SK-N-MC (cell line): ENCODE measurements at places on chromosomes 12 and 14.

DNA sequence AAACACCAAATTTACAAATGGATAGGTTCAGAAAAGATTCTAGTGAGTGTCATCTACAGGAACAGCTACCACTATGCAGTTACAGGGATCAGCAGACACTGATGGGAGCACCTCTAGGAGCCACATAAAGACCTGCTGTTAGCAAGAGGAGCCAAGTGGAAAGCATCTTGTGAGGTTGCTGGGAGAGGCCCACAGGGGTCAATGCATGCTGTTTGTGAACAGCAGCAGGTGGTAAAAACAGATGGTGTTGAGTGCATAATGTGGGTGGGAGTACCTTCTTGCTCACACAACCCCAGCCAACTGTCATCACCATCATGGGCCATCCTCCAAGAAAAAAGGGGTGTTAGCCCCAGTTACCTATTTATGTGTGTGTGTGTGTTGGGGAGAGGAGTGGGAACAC, 215.2 kb upstream of the SSTR1 start:
- DNase-seq = no peak

DNA sequence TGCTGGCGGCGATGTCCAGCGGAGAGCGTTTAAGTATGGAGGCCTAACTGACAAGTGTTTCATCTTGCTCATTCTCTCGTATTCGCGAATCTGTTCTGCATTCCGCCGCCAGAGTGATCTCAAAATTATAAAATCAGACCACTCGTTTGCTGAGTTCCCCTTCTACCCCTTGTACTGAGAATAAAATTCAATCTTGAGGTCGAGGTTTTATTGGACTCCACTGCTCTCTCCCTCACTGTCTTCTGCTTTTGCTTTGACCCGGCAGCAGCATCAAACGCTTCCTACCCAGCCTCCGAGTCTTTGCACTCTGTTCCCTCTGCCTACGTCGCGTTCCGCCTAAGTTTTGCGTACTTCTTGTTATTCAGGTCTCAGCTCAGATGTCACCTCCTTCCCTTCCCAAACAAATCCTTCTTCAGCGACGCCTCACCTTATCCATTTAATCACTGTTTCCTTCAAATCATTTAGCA, 462 bp downstream of the KNTC1 start:
- no peak for DNase-seq

- peak; percentile 91 for DNase-seq
Observed at GRCh38 chr12:54958048-54958658, 26.4 kb downstream of the TESPA1 start.

- DNase-seq = no peak
Observed at GRCh38 chr14:92675421-92675820, 73.0 kb downstream of the LGMN start.

DNA sequence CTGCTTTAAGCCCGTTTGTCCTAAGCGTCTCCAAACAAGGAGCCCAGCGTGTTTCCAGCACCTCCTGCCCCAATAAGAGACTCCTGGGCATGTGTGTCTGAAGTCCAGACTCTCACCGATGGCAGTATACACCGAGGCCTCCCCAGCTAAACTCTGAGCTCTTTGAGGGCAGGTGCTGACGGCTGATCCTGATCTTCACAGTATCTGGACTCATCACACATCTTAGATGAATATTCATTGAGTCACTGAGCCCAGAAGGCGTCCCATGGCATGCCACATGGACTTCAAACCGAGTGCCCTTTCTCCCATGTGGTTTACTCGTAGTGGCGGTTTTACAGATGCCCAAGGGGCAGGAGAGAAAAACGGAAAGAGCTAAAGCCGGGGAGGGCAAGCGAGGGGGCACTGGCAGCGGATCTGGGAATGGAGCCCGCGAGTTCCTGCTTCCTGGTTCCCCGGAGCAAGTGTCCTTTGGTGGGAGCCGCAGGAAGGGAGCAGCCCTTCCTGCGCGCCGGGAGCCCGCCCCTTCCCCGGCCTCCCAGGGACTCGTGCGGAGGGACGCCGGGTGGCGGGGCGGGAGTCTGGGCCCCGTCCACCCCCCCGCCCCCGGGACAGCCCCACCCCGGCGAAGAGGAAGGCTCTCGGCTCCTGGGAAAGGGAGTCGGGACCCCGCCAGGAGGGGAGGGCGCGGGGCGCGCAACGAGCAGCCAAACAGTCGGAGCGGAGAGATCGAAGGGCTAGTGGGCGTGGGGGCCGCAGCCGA, 585 bp upstream of the TEAD4 start:
- DNase-seq = no peak

DNA sequence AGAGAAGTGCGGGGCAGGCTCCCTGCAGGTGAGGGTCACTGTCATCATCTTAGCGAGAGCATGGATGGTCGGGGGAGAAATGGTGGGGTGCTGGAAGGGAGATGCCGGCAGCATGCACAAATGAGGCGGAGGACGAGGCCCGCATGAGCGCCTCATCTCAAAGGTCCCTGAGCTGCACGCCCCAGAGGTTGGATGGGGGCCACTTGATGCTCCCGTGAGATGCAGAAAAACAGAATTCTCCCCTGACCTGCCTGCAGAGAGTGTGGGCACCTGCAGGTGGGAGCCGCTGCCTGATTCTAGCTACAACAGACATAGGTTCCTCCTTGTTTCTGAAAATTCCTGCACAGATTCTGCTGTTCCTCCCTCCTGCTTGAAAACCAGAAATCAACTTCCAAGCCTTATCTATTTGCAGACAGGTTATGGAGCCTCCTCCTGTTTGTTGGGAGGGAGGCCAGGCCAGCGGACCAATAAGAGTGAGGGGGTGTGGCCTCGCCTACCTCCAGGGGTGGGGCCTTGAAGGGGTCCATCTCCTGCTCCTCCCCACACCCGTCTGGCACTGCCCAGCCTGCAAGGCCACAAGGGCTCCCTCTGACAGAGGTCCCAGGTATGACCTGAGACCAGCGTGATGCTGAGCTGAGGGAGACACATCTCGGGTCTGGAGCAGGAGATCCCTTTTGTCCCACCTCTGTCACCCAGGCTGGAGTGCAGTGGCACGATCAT, 67.2 kb downstream of the KDM2B start:
- no peak for DNase-seq

GRCh38 chr12:9741726-9742125, 8.8 kb upstream of the CLECL1 start:
- DNase-seq = no peak

DNA sequence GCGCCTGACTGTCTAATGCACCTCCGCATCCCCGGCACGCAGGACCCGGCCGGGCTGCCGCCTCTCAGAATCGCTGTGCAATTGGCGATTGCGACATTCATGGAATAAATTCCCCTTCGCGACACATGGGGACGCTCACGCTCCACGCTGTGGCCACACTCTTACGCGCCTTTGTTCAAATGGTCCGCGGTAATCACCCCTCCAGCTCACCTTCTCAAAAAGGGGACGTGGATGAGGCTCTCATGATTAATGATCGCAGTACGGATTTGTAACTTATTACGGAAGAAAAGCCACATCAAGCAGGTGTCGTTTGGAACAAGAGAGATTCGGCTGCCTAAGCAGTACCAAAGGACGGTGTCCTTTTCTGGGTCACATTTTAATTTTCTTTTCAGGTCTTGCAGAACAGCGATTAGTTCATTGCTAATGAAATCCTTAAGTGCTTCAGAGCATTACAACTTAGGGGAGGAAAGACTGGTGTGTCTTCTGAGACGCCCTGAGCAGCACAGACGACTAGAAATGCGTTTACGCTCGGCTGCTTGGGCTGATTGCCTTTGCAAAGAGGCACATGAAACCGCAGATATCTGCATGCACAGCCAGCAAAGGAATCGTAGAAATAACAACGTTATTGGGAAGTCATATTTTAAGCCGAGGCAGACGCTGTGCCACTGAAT, 37.3 kb upstream of the ADGRD1 start:
- DNase-seq = peak; percentile 8

DNA sequence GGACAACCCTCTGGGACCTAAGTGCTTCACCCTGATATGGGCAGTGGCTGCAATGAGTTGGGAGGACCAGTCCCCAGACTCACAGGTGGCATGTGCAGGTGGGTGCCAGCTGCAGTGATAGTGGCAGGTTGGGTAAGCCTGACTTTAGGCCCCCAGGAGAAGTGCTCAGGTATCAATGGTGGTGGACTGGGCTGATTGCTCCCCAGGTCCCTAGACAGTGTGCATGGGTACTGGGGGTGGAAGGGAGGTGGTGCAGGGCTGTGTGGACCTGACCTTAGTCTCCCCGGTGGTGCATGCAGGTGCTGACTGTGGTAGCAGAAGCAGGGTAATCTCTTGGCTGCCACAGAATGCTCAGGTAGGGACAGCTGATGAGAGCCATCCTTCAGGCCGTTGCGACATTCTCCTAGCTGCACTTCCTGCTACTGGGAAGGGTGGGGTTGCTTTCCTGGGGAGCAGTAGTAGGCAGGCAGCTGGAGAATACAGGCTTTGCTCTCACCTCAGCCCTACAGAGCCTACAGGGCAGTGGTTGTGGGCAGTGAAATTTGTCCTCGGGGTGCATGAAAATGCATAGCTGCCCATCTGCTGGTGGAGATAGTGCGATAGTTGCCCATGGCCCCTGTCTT, 33.3 kb upstream of the CCND2 start:
- no peak for DNase-seq

DNA sequence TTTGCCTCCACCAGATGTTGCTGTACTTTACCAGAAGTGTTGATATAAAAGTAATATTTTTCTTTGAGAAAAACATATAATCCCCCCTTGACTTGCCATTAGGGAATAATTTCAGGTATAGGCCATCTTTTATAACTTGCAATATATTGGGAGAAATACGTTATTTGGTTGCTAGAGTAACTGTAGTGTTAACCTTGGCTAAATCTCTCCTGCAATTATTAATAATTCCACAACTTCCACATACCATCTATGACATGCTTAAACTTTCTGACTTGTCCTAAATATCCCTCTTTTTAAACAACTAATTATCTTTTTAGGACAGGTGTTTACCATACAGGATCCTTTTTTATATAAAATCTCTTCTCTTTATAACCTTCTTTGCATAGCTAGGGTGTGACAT, 1048.2 kb downstream of the SLC16A7 start:
- no peak for DNase-seq

DNA sequence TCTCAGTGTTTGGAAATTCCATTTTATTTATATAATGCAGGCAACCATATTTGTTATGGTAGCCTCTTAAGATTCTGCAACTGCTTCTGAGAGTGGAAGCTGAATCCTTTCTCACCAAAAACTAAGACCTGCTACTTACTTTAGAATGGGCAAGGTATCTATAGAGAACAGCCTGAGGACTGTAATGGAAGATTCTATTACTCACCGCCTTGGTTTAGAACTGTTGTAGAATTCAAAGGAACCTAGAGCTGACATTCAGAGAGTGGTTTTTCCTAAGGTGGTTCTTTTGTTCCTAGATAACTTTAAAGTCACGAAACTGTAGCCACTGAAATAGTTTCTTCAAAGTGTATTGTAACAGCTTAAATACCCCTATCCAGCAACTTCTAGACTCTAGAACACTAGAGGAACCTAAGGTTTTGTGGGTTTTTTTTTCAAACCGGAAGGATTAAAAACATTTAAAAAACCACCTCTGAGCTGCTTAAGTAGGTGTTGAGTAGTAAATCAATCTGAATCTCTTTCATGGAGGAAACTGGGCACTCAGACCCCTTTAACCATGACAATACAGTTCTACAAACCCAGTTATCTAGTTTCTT, 4.2 kb downstream of the TDP1 start:
- DNase-seq = no peak

- no peak for DNase-seq
Observed at GRCh38 chr12:31006416-31007152, 67.1 kb upstream of the DDX11 start.

- DNase-seq = no peak
Observed at GRCh38 chr12:51320695-51321320, 3.2 kb downstream of the BIN2 start.

GRCh38 chr14:31827325-31827724, 249.8 kb upstream of the ARHGAP5 start:
- no peak for DNase-seq

GRCh38 chr12:122961531-122962329, 4.5 kb downstream of the ABCB9 start:
- DNase-seq = no peak

DNA sequence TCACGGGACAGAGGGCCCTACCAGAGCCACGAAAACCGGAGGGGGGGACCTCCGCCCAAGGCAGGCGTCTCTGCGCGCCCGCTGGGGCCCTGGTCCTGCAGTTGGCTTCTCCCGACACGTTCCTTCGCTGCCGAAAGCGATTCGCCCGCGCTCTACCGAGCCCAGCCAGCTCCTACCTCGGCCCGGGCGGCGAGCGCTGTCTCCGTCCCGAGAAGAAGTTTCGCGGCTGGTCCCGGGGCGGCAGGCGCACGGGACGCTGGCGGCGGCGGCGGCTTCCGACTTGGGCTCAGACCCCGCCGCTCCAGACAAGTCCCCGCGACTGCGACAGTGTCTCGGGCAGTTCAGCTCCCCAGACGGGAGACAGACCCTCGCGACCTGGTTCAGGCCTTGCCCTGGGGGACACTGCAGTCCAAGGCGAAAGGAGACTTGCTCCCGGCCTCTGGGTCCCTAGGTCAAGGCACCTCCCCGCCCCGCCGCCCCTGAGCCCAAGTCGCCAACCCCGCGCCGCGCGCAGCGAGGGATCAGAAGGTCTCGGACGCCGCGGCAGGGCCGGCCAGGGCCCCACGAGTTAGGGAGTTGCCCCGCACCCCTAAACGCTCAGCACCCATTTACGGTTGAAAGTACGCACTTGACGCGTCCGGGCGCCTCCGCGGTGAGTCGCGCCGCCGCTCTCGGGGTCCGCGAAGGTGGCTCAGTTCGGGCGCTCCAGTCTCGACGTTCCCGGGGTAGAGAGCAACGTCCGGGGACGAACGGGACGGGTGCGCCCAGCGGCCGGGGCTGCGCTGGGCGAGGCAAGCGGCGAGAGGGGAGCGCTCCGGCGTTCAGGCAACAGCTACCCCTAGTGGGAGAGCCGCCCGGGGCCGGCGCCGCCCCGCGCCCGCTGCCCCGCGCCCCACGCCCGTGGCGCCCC, 1.4 kb upstream of the DIO3 start:
- DNase-seq = no peak

- no peak for DNase-seq
Observed at GRCh38 chr12:93361151-93361919, 16.4 kb upstream of the NUDT4 start.

GRCh38 chr14:64281805-64282204, 12.4 kb downstream of the ESR2 start:
- no peak for DNase-seq

- no peak for DNase-seq
Observed at GRCh38 chr12:101967506-101967905, 90.1 kb downstream of the DRAM1 start.

- no peak for DNase-seq
Observed at GRCh38 chr12:64729909-64730587, 29.2 kb downstream of the GNS start.
